ENCODE measurements at places on chromosomes 5 and 9.

DNA sequence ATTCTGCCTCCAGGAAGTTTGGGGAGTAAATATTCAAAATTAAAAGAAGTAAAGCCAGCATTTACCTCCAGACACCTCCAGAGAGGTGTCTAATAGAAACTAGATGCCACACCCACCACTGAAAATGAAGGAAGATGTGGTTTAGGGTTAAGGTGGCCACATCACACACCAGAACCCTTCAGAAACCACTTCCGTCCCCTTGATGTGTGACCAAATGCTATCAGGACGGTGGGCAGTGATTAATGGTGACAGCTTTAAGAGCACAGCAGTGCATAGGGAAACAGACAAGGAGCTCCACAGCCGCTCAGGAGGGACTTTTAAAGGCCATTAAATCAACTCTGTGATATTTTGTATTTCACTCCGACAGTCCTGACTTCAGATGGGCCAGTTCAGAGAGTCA lies 295.2 kb downstream of the BRINP1 start:
- no peak for DNase-seq

GRCh38 chr9:114909661-114910060 lies 20.7 kb downstream of the TNFSF8 start:
- DNase-seq: no peak

DNA sequence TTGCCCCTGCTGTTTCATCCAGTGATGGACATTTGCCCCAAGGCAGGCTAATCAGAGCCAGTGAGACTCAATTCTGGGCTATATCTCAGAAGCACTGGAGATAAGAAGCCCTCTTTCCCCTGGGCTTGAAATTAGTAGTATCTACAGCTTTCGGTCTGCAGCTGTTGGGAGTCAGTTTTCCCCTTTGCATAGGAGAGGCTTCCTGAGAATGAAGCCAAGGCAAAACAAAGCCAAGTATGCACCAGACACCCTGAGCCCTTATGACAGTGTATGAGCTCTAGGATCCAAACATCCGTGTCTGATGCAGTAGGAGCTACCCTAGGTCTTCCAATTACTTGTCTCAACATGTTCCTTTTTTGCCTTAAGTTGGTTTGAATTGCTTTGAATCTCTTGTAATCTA lies 79.2 kb upstream of the PANK3 start:
- no peak for DNase-seq

- no peak for DNase-seq
These were observed 78.4 kb upstream of the PAPPA start for GRCh38 chr9:116075191-116075590.

GRCh38 chr5:67516948-67517565 lies 320.5 kb upstream of the CD180 start:
- no peak for DNase-seq

DNA sequence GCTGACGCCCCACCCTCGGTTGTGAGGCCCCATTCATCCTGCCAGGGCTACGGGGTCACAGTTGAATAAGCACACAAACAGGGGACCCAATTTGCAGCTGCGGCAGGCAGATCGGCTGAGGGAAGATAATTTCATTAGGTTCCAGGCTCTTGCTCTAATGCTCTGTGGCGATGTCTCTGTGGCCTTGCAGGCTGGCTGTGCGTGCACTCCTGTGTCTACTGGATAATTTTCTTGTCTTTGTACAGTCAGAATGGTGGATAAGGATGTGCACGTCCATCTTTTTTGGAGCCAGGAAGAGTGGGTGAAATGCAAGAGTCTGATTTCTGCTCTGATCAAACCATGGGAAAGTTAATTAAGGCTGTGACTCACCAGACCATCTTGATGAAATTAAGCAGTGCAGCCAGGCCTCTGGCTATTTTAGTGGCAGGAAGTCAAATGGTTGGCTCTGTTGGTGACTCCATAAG lies 39.2 kb downstream of the NSG2 start:
- DNase-seq: no peak

GRCh38 chr5:171494452-171495121 lies 75.1 kb downstream of the FGF18 start:
- DNase-seq: peak; percentile 83

DNA sequence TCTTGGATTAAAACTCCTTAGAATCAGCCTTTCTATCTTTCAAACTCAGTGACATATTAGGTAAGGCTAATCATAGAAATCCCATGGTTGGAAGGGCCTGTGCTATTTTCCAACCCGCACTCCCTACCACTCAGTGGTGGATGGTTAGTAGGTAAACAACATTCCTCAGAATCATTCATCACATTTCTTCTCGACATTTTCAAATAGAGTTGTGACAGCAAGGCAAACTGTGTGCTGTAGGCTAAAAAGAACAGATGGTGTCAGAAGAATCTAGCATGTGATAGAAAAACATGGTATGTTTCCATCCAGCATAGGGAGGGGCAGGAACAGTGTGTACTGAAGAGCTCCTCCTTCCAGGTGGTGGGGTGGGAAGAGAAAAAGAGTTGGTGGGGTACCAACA lies 227.3 kb upstream of the NMUR2 start:
- no peak for DNase-seq

Measured in hematopoietic multipotent progenitor cell treated with erythropoietin and hydrocortisone succinate and interleukin-3 and kit ligand, for 8 days (in vitro differentiated cells).